Activated naive CD4-positive, alpha-beta T cell (primary cell): ENCODE measurements at places on chromosomes 2 and 18.

GRCh38 chr2:221372159-221372884, 199.8 kb downstream of the EPHA4 start:
- no peak for DNase-seq

- DNase-seq, result no peak
Measured at GRCh38 chr2:231189571-231190495, 8.6 kb upstream of the ARMC9 start.

GRCh38 chr2:16669388-16669787, 3.8 kb upstream of the CYRIA start:
- no peak for DNase-seq

DNA sequence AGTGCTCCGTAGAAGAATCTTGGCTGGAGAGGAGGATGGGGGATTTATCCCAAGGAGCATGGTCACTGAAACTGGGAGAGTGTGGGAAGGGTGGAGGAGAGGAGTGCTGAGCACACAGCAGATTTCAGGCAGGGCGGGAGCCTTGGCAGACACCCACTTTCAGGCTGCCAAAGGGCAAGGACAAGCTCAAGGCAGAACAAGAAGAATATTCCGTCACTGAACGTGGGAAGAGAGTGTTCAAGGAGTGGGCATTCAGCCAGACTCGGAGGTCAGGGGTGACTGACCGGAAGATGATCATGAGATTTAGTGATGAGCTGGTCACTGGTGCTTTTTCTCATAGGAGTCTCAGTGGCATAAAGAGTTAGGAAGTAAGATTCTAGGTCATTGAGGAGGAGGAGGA, 136.2 kb upstream of the RASGRP3 start:
- no peak for DNase-seq

GRCh38 chr2:222024932-222025880, 273.6 kb downstream of the PAX3 start:
- DNase-seq, result no peak

DNA sequence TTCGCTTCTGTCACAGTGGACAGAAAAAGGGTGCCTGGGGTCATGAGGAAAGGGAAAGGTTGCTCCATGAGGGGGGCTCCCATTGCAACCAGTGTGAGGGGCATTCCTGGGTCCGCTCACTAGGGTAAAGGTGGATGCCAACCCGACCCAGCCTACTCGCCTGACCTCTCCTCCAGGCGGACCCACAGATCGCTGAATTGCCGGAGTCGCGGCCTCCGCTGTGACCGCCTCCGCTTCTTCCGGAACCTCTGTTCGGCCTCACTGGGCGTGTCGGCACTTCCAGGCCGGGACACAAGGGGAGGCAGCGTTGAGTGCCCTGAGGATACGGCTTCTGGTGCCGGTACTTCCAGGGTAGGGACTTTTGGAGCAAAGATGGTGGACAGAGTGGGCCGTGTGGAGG, 57.1 kb downstream of the TRABD2A start:
- DNase-seq, result no peak

DNA sequence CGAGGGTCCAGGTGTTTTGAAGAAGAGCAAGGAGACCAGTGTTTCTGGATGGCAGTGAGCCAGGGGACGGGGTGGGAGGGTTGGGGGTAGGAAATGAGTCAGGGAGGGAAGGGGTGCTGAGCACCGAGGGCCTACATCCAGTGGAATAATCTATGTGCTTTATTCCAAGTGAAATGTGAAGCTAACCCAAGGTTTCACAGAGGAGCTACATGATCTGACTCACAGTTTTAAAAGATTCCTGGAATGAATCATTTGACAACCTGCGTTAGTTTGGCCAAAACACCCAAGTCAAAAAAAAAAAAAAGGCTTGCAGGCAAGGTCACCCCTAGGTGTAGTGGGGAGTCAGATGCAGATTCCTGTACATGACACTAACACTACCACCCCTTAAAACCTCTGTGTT, 419.7 kb upstream of the MEX3C start:
- DNase-seq, result no peak

DNA sequence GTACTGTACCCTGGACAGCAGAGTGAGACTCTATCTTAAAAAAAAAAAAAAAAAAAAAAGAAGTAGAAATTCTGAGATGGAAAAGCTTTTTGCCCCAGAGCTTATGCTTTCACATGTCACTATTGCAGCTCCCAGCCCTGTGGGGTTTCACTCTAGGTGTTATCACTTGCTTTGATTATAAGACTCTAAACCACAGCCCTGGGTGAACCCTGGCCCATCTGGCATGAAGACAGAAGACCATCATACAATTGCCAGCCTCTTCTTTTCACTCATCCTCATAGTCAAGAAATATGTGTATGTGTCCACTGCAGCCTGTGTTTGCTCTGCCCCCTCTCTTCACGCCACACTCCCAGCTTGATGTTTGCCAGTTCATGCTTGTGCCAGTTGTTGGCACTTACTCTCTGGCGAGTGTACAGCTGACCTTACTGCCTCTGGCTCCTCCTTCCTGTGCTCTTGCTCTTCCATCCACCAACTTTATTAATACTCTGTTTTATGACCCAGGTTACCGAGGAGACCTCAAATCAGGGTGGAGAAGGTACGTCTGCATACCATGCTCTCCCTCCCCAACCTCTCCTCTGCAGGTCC, 136.7 kb upstream of the NCK2 start:
- no peak for DNase-seq

GRCh38 chr2:151965884-151966283, 133.0 kb downstream of the CACNB4 start:
- DNase-seq, result no peak

DNA sequence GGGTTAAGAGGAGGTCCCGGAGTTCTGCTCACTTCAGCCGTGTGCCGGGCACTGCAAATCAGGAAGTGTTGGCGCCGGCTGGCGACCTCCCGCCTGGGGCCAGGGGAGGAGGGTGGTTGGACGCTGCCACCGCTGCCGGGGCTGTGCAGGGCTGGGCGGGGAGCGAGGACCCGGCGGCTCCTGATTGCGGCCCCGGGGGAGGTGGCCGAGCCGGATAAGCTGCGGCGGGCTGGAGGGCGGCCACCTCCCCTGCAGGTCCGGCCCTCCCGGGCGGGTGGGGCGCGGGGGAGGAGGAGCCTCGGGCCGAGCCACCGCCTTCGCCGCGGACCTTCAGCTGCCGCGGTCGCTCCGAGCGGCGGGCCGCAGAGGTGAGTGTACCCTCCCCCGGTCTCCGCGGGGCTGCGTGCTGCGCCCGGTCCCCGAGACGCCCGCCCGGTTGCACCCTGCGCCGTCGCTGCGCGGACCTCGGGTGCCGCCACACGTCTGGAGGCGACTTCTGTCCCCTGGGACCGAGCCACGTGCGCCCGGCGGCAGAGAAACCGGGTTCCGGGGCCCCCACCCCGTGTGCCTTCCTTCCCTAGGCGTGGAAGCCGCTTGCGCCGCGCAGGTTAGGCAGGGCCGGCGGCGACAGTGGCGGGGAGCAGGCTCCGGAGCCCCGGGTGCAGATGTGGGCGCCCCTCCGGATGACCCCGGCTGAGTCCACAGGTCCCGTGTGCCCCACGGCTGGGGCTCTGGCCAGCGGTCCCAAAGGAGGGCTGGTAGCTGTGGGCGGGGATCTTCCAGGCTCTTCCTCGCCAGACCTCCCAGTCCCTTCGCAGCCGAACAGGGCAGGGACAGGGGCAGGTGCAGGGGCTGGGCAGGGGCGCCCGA, at the start of gene STEAP3:
Gene STEAP3, plus strand, starts transcription at position 314 of the 870 bp plus-strand sequence. CDS start 7,179 bp downstream, outside the sequence.
- no peak for DNase-seq

GRCh38 chr2:37770797-37771196, 99.4 kb upstream of the CDC42EP3 start:
- DNase-seq, result no peak

- DNase-seq, result no peak
Measured at GRCh38 chr2:239751679-239752355, 273.3 kb downstream of the NDUFA10 start.

GRCh38 chr2:44328750-44329149, 32.5 kb downstream of the PREPL start:
- DNase-seq, result no peak

DNA sequence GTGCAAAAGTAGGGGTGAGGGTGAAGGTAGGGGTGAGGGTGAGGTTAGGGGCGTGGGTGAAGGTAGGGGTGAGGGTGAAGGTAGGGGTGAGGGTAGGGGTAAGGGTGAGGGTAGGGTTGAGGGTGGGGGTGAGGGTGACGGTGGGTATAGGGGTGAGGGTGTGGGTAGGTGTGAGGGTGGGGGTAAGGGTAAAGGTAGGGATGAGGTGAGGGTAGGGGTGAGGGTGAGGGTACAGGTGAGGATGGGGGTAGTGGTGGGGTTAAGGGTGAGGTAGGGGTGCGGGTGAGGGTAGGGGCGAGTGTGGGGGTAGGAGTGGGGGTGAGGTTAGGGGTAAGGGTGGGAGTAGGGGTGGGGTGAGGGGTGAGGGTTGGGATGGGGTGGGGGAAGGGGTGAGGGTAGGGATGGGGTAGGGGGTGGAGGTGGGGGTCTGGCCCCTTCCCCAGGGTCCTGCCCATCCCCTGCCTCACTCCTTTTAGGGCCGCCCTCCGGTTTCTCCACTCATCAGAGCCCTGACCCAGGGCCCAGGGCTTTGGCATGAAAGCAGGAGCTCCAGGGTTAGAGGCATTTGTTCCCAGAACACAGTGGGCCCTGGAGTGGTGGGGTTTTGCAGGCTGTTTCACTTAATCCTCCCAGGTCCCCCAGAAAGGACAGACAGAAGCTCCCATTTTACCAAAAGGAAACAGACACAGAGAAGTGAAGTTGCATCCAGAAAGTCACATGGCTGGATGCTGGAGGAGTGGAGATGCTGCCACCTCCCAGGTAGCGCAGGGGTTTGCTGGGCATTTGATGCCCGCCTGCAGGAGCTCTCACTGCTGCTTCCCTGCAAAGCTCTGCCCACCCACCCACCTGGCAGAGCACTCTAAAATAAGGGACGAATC, 26.9 kb downstream of the SNORC start:
- no peak for DNase-seq

DNA sequence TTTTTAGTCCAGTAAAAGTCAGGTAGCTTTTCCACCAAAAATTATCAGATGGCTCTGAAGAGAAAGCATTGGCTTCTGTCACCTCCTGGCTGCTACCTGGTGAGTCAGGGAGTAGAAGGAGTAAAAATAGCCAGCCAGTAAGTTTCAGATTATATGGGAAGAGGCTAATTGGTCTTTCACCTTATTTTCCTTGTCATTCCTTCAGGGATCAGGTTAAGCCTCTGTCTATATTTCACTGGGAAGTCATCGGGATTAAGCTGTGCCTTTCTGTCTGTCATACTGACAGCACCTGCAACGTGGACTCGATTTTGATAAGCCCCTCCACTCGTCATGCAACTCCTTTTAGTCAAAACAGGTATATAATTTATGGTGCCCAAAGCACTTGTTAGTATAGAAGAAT, 380.7 kb upstream of the CELF4 start:
- DNase-seq, result no peak

GRCh38 chr2:155178921-155179320, 480.4 kb downstream of the KCNJ3 start:
- no peak for DNase-seq

- no peak for DNase-seq
Measured at GRCh38 chr2:138071720-138072719, 107.7 kb downstream of the HNMT start.

DNA sequence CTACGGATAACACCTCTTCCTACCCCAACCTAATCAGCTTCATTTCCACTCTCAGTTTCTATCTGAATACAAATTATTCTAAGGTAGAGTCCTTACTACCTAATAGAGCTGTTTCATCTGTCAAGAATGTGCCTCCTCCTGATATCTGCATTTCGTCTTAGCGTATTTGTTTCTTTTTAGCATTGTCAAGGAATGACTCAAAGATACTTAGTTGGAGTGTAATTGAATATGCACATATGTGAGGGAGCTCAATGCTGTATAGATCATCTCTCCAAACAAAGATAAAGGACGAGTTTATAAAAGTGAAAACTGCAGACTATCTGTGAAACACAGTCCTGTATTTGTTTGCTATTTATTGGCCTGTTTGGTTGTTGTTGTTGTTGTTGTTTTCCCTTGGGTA, 2059.4 kb upstream of the CELF4 start:
- DNase-seq, result no peak

GRCh38 chr2:198905881-198906612, 551.7 kb downstream of the SATB2 start:
- no peak for DNase-seq

- DNase-seq, result no peak
Measured at GRCh38 chr2:66531155-66531554, 96.2 kb downstream of the MEIS1 start.

DNA sequence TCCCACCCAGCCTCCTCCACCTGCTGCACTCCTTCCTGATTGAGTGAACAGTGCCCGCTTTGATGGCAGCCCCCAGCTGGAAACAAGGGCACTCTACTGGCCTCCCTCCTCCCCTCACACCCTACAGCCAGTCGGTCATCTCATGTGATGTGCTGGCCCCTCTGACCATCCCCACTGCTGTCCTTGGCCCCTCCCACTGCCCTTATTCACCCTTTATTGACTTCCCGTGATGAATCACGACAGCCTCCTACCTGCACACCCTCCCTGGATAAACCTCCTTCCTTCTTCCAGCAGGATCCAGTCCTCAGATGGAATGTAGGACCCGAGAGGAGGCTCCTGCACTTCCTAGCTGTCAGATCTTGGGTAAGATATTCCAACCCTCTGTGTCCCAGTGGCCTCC, 186.5 kb upstream of the SH3BP4 start:
- no peak for DNase-seq

GRCh38 chr18:10591896-10592295, 66.1 kb downstream of the NAPG start:
- DNase-seq, result no peak

DNA sequence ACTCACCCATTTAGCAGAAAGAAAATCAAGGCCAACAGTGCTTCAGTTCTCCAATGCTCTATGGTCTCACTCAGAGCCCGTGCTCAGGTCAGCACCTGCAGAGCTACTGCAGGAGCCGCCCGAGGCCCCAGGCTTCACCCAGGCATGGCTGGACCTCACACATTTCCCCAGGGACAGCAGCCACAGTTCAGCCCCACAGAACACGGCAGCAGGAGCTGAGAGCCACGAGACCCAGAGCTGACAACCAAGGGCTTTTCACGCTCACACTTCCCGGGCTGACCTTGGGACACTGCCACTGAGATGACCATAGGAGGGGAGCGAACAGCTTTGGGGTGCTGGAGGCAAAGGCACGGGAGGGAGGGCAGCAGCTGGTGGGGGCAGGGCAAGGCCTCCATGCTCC, 4.2 kb downstream of the TMEM18 start:
- no peak for DNase-seq

DNA sequence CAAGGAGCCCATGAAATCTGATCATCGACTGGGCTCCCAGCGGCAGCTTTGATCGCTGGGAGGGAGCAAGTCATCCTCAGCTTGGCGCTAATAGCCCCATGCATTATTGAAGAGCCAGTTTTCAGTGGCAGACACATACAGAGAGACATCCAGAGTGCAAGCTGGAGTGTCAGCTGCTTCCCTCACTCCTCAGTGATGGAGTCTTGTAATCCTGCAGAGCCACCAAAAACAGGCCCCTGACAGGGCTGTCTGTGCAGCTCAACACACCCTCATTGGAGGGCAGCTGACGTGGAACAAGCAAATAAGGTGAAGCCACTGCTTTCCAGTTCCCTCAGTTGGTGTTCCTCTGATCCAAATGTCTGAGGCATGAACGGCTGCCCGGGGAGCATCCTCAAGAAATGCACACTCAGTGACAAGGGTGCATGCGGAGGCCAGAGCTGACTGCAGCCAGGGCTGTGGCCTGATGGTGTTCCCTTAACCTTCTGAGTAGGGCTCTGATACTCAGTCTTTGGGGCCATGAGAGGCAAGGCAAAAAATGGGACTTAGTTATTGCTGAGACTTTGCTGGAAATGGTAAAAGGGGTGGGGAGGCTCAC, 97.4 kb downstream of the RHOB start:
- no peak for DNase-seq
